Activated CD8-positive, alpha-beta T cell treated with anti-CD3 and anti-CD28 coated beads for 36 hours (primary cell): ENCODE measurements at places on chromosomes 1 and 21. TPM values are rescaled to one million over a fixed set of nuclear protein-coding genes. Genes with fewer than 3 reads are reported as not detected.
A peak's percentile ranks its signal among the peaks of the same experiment; 100 is the strongest.

GRCh38 chr1:236149696-236150228 lies 7.4 kb downstream of the GPR137B start:
- no peak for DNase-seq
- no peak overlapping the region for H3K27ac ChIP-seq
- peaks cover 16% of the 10 kb centered on the region for H3K4me1 ChIP-seq
- H3K4me3 ChIP-seq, result no peak overlapping the region
- H3K27me3 ChIP-seq, result no peaks in the 10 kb centered on the region
- peaks cover 9% of the 10 kb centered on the region for H3K36me3 ChIP-seq

- no peaks in the 10 kb centered on the region for H3K4me1 ChIP-seq
- H3K36me3 ChIP-seq, result no peaks in the 10 kb centered on the region
- DNase-seq, result no peak
- no peak overlapping the region for H3K27ac ChIP-seq
- no peaks in the 10 kb centered on the region for H3K27me3 ChIP-seq
Observed at GRCh38 chr1:56094168-56094567, 485.2 kb downstream of the PLPP3 start.

- no peaks in the 10 kb centered on the region for H3K36me3 ChIP-seq
- H3K27me3 ChIP-seq, result no peaks in the 10 kb centered on the region
Observed at GRCh38 chr1:73331726-73332125, 866.2 kb downstream of the LRRIQ3 start.

- H3K36me3 ChIP-seq, result no peaks in the 10 kb centered on the region
- no peaks in the 10 kb centered on the region for H3K27me3 ChIP-seq
- DNase-seq, result no peak
- no peaks in the 10 kb centered on the region for H3K4me1 ChIP-seq
Observed at GRCh38 chr1:188433425-188433824, 1604.7 kb downstream of the PLA2G4A start.

- peak; percentile 81 for DNase-seq
- peak overlapping the region; percentile 98 for H3K27ac ChIP-seq
- H3K4me3 ChIP-seq, result peak overlapping the region; percentile 62
- peaks cover 38% of the 10 kb centered on the region for H3K36me3 ChIP-seq
- no peaks in the 10 kb centered on the region for H3K27me3 ChIP-seq
Observed at GRCh38 chr1:15948595-15949452, 27.1 kb downstream of the ZBTB17 start.

GRCh38 chr1:205359771-205360565 lies 3.2 kb upstream of the KLHDC8A start:
- no peak for DNase-seq
- H3K4me1 ChIP-seq, result no peaks in the 10 kb centered on the region
- peaks cover 4% of the 10 kb centered on the region for H3K27me3 ChIP-seq
- no peak overlapping the region for H3K4me3 ChIP-seq
- no peaks in the 10 kb centered on the region for H3K36me3 ChIP-seq
- no peak overlapping the region for H3K27ac ChIP-seq

S100A8 gene
- total RNA-seq, result not detected

SGIP1 gene
- not detected for total RNA-seq
